Heart right ventricle (tissue), 16 donors: ENCODE measurements at places on chromosomes 3 and 15. TPM values are rescaled to one million over a fixed set of nuclear protein-coding genes. Genes with fewer than 3 reads are reported as not detected.

The MESP1 gene
- 5.9 TPM for total RNA-seq

The ROPN1B gene
- total RNA-seq = 3.0 TPM

The MUC13 gene
- total RNA-seq = not detected

GRCh38 chr15:94610069-94610468, 378.7 kb downstream of the MCTP2 start:
- H3K27me3 ChIP-seq = no peaks in the 10 kb centered on the region
- H3K27ac ChIP-seq = no peak overlapping the region
- H3K4me3 ChIP-seq = no peak overlapping the region

GRCh38 chr15:80710635-80711554, 15.8 kb downstream of the ABHD17C start:
- no peak overlapping the region for H3K27ac ChIP-seq
- DNase-seq = no peak
- H3K27me3 ChIP-seq = no peaks in the 10 kb centered on the region
- no peak overlapping the region for H3K4me3 ChIP-seq
- H3K4me1 ChIP-seq = no peaks in the 10 kb centered on the region
- no peaks in the 10 kb centered on the region for H3K36me3 ChIP-seq

- H3K27ac ChIP-seq = no peak overlapping the region
- no peaks in the 10 kb centered on the region for H3K36me3 ChIP-seq
- no peak overlapping the region for H3K4me3 ChIP-seq
- no peak for DNase-seq
- H3K27me3 ChIP-seq = no peaks in the 10 kb centered on the region
- H3K4me1 ChIP-seq = no peaks in the 10 kb centered on the region
Measured at GRCh38 chr15:33834892-33835743, 133.2 kb upstream of the CHRM5 start.

DNA sequence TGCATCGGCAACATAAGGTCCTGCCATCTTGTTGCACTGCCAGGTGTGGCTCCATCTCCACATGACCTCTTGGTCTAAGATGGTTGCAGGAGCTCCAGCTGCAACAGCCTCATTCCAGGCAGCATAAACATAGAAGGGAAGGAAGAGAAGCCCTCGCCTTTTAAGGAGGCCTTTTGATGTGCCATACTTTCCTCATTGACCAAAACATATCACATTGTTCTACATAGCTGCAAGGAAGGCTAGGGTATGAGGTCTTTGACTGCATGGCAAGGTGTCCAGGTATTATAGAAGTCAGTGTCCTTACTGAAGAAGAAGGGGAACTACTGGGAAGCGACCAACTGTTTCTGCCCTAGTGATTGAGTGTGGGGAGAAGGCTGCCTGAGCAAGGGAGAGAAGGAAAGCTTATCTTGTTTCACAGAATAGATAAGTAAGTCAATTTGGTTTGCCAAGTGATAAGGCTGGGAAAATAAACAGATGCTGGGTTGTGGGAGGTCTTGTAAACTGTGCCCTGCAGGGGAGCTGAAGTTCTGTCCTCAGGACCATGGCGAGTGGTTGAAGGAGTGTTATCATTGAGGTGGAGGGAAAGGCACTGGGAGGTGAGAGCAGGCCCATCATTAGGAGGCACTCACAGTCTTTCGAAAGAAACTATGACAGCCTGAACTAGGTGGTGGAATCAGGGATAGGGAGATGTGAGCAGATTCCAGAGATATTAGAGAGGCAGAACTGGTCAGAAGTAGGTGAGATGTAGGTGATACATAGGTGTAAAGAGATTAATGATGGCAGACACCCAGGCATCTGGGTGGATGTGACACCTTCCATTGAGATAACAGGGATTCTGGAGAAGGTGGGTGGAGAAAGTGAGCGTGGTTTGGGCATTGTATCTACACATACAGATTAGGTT, 93.8 kb upstream of the IGF1R start:
- H3K36me3 ChIP-seq = no peaks in the 10 kb centered on the region
- H3K4me3 ChIP-seq = no peak overlapping the region
- no peaks in the 10 kb centered on the region for H3K4me1 ChIP-seq
- DNase-seq = no peak
- H3K27me3 ChIP-seq = peaks cover 4% of the 10 kb centered on the region

DNA sequence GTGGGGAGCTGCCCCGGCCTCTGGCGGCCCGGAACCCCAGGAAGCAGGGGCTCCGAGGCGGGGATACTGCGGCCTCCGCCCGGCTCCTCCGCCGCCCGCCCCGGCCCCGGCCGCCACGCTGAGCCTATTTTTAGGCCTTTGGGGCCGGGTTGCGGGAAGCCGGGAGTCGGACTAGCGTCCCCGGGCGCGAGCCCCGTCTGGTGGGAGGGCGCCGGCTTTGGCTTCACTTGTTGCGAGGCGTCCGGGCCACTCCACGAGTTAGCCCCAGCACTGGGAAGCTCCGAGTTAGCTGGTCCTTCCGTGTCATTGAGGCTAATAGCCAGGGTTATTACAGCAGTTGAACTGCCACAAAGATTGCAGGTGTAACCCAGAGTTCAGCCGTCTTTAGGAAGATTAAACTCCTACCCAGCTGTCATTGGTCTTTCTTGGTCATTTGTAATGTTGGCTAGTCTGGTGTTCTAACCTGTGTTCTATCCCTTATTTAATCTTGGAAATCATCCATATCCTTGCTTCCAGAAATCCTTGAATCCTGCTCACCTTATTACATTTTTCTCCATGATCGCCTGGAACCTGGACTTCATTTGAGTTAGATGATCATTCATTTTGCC, 791 bp downstream of the GYG1 start:
- H3K36me3 ChIP-seq = peaks cover 32% of the 10 kb centered on the region
- peak; percentile 59 for DNase-seq
- peak overlapping the region; percentile 98 for H3K4me3 ChIP-seq
- H3K27me3 ChIP-seq = no peaks in the 10 kb centered on the region

GRCh38 chr3:188001093-188001492, 152.9 kb upstream of the LPP start:
- no peak for DNase-seq
- H3K27me3 ChIP-seq = no peaks in the 10 kb centered on the region
- no peak overlapping the region for H3K27ac ChIP-seq
- no peaks in the 10 kb centered on the region for H3K4me1 ChIP-seq
- no peak overlapping the region for H3K4me3 ChIP-seq
- no peaks in the 10 kb centered on the region for H3K36me3 ChIP-seq

GRCh38 chr3:165513715-165514701, 317.8 kb upstream of the SLITRK3 start:
- no peak overlapping the region for H3K4me3 ChIP-seq
- H3K4me1 ChIP-seq = no peaks in the 10 kb centered on the region
- no peak for DNase-seq
- H3K27ac ChIP-seq = no peak overlapping the region
- no peaks in the 10 kb centered on the region for H3K36me3 ChIP-seq

DNA sequence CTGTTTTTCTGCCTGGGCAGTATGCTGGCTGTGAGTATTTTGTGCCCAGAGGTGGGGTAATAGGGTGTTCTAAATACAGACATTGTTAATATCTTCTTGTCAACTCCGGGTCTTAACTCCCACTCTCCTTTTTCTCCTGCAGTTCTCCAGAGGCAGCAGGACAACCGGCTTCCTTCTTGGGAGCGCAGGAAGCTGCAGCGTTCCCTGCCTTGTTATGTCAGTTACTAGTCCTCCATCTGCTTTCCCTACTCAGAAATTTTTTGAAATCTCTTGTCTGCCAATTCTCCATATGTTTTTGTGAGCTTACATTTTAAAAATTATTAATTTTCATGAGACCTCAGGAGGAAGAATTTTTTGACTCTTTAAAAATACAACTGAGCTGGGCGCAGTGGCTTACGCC, 67.2 kb downstream of the NEO1 start:
- H3K27me3 ChIP-seq = no peaks in the 10 kb centered on the region
- H3K4me1 ChIP-seq = no peaks in the 10 kb centered on the region

DNA sequence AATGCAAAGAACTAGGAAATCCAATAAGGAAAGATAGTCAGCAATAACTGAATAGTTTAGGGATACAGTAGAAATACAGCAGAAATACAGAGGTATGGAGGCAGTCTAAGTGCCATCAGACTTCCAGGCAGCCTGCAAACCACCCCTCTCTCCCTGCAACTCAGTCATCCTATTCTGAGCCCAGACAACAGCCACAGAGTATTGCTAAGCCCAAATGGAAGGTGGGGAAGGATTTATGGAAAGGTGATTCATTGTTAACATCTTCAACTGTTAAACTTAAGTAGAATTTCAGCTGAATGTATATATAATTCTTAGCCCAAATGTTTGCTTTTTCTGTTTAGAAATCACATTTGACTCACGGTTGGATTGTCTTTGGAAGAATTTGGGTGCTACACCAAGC, 300.4 kb downstream of the RBMS3 start:
- no peak for DNase-seq
- no peak overlapping the region for H3K4me3 ChIP-seq
- no peaks in the 10 kb centered on the region for H3K36me3 ChIP-seq
- no peaks in the 10 kb centered on the region for H3K27me3 ChIP-seq
- no peak overlapping the region for H3K27ac ChIP-seq
